Stimulated activated CD4-positive, alpha-beta T cell treated with anti-CD3 and anti-CD28 coated beads, Interleukin-4, amount 100 ng/mL, for 48 hours (primary cell): ENCODE measurements at places on chromosomes 16 and 17.

DNA sequence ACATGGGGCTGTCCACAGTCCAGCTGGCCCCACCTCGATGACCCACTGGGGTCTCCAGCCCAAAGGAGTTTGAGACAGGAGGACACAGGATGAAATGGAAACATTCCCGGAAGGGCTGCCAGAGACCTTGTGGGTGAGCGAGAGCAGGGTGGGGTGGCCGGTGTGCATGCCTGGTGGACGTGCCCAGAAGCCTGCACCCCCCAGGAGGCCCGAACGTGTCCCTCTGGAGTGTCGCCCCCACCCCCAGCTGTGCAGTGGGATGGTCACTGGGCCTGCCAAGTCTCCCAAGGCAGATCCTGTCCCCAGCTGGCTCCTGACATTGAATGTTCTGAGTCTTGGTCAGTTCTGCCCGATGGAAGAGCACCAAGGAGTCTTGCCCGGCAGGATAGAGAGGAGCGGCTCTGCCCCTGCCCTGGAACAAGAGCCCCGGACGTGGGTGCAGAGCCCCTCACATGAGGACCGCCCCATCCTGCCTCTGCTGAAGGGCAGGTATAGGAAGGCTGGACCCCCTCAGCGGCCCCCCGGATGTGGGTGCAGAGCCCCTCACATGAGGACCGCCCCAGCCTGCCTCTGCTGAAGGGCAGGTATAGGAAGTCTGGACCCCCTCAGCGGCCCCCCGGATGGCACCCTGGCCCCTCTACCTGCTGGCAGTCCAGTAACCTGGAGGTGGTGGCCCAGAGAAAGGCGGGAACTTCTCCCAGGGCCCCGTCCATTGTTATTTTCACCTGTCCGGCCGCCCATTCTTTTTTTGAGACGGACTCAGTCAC is 3.1 kb upstream of the CAPN15 start:
- no peak for DNase-seq

DNA sequence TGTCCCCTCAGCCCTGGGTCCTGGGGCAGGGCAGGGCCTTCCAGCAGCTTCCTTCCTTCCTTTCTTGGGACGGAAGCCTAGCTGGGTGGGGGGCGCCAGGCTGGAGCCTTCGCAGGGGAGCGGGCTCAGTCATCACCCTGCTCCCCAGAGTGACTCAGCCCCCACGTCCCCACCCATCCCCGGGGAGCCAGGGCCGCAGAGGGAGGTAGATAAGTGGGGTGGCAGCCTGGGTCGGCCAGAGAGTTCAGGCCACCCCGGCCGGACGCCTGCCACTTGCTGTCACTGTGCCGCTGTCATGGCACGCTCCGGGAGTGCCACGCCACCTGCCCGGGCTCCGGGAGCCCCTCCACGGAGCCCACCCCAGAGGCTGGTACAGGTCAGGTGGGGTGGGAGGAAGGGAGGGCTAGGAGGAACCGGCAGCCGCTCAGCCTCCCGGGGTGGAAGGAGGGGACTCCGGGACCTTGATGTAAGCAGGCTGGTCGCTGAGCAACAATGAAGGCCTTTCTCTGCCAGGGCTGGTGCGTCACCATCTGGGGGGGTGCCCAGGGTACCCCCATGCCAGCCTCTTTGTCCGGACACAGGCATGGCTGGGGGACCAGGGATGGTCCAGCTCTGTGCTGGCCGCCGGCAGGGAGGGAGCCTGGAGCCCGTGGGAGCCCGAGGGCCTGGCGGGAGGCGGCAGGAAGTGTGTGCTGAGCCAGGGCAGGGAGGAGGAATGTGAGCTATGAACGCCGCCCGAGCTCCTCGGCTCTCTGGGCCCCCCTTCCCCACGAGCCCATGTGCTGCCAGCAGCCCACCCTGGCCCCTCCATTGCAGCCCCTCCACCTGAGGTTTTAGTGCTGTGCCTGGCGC is 6.6 kb downstream of the NHERF2 start:
- DNase-seq = no peak

DNA sequence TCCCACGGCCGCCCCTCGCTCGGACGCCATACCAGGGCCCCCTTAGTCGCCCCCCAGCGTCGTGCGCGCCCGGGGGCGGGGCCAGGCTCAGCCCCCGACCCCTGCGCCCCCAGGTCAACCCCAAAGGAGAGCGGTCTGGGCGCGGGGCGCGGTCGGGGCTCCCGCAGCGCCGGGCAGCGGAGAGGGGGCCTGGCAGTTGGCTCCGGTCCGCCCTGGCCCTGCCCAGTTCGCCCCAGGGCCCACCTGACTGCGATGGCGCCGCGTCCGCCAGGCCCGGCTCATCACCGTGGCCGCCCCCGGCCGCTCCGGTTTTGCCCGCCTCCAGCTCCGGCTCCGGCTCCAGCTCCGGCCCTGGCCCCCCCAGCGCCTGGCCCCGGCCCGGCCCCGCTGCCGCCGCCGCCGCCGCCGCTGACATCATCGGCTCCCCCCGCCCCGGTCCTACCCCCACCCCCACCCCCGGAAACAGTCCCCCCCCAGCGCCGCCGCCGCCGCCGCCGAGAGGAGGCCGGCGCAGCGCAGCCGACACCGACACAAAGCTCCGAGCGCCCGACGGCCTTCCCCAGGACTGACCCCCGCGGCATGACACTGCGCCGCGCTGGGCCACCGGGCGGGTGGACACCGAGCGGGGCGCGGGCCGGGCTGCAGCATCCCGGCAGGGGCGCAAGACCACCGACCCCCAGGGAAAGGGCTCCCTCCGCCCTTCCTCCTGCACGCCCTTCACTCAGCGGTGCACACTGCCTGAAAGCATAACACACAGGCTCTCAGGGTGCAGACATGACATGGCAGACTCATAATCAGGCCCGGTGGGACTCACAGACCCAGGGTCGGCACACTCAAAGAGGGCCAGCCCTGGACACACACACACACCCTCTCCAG is at the start of gene ZBTB4:
TSS of gene ZBTB4 (minus strand) at position 419 of the 876 bp plus-strand sequence. CDS start 12,830 bp downstream, outside the sequence.
- DNase-seq = peak; percentile 43

DNA sequence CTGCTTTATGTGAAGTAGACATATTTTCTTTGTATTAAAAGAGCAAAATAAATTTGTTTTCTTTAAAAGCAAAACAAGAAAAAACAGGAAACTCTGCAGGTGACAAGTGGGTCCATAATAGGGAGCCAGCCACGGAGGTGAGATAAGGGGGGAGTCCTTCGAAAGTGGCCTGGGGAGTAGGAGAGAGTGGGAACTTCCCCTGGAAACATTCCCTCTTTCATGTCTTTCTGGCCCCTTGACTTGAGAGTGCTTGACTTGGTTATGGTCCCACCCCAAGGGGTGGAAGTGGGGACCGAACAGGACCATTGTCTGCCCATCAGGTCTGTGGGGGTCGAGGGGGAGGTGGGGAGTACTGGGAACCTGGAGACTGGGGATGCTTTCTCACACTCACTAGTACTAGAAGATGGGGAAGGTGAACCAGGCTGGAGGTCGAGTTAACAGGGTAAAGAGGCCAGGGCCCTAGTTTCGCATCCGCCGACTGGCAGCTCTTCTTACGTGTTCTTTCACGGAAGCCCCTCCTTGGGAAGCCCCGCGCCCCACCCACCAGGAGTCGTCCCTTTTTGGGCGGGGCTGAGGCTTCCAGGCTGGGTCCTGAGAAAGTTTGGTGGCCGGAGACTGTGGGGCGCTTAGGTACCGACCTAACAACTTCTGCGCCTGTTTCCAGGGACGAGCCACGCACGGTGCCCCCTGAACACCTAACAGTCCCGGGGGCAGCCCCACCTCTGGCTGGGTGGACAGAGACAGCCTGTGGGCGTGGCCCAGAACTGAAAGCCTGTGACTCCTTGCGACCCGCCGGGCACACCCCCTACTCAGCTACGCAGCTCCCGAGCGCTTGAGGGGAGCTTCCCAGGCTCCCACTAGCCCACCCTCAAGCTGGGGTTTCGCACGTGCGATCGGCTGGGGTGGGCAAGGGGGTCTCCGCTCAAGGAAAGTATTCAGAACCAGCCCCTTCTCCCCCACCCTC is 790 bp downstream of the TRADD start:
- peak; percentile 76 for DNase-seq

- no peak for DNase-seq
Observed at GRCh38 chr17:83052241-83052564, 27.2 kb upstream of the METRNL start.

GRCh38 chr17:54967621-54968261 is 713 bp downstream of the COX11 start:
- DNase-seq = peak; percentile 10

GRCh38 chr17:4807605-4808377 is 839 bp downstream of the PLD2 start:
- DNase-seq = no peak

DNA sequence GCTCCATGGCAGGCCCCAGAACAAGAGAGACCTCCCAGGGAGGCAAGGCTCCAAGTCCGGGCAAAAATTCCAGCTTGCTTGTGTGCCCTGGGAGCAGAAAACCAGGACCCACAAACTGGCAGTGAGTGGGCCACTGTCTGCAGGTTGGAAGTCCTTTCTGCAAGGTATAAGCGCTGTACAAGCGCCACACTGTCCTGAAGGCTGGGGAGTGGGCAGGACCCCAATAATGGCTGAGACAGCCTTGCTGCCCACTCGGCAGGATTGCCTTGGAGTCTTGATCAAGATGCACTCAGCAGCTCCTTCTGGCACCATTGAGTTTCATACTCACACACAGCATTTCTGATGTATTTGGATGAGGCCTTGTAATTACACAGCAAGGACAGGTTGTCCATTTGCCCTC is 388.6 kb downstream of the CPPED1 start:
- DNase-seq = no peak

DNA sequence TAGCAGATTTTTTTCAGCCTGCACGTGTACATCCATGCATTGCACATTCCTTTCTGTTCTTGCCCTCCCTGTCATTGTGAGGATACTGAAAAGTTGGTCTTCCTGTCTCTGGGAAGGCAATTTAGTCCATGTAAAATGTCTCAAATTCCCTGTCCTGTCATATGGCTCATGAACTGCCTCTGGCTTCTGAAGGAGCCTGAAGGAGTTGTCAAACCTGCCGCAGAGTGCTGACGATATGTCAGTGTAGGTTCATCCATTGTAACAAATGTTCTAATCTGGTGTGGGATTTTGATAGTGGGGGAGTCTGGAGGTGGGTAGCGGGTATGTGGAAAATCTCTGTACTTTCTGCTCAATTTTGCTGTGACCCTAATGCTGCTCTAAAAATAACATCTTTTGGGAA is 59.6 kb downstream of the YPEL2 start:
- DNase-seq = no peak

DNA sequence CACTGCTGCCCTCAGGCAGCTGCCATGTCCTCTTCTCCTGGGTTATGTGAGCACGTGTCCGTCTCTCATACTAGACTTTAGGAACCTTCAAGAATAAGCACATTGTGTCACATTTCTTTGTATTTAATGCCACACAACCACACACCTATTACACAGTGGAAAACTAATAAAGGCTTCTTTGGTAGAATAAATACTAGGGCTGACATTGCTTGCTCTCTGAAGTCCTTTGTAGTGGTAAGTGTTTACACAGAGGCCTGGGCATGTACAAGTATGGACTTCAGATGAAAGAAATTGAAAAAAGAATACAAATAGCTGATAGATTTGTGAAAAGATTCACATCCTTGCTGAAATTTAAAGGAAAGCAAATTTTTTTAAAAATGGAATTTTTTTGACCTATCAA is 188.1 kb upstream of the CCL2 start:
- DNase-seq = no peak
